GM18507 (cell line): ENCODE measurements at places on chromosomes 3 and 15.

DNA sequence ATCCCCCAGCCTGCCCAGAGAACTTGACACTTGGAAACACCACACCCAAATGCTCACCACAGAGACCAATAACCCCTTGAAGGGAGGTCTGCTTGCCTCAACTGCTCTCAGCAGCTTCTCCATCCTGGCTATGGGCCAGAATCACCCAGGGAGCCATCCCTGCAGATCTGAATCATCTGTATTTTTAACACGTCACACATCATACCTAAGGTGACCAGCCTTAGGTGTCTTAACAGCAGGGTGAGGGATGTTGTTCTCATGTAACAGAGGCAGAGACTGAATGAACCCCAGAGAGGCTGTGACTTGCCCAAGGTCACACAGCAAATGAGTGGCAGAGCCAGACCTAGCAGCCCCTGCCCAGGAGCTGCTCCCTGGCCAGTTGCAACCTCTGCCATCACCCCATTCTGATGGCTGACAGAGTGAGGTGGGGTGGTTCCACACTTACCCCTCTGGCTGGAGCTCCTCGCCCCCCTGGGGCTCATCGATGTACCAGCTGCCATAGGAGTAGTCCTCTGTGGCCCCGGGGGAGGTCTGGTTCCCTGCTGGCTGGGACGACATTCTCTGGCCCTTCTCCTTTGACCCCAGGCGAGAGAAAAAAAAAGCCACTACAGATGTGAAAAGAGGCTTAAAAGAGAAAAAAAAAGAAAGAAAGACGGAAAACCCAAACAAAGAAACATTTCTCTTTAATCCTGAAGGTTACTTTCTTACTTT lies 722 bp downstream of the STRA6 start:
- no peak for DNase-seq

DNA sequence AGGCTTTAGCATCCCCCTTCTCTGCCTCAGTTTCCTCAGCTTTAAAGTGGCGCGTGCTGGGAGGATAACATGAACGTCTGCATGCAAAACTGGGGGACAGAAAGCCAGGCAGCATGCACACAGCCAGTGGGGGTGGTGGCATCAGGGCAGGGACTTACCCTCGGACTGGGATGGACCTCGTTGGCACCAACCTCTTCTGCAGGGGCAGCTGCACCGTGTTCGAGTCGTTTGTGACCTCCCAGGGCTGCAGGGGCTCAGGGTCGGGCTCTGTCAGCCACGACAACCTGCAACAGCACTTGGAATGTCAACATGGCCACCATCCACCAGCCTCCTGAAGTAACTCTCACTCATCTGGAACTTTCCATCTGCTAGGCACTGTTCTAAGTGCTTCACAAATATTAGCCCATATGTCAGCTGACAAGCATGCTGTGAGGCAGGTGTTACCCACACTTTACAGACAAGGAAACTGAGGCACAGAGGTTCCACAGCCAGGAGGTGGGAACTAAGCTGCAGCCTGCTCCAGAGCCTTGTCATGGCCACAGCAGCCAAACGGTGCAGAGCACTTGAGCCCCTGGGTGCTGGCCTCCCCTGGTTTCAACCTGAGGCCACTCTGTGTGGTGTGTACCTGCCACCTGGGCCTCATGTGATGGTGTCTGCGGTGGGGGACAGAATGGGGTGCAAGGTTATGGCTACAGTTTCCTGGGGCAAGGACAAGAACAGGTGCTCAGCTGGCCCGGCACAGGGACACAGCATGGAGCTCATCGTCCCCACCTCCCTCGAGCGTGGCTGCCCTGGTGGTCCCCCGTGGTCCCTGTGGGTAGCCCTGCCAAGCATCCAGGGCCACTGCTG lies 6.7 kb downstream of the C3orf22 start:
- no peak for DNase-seq

DNA sequence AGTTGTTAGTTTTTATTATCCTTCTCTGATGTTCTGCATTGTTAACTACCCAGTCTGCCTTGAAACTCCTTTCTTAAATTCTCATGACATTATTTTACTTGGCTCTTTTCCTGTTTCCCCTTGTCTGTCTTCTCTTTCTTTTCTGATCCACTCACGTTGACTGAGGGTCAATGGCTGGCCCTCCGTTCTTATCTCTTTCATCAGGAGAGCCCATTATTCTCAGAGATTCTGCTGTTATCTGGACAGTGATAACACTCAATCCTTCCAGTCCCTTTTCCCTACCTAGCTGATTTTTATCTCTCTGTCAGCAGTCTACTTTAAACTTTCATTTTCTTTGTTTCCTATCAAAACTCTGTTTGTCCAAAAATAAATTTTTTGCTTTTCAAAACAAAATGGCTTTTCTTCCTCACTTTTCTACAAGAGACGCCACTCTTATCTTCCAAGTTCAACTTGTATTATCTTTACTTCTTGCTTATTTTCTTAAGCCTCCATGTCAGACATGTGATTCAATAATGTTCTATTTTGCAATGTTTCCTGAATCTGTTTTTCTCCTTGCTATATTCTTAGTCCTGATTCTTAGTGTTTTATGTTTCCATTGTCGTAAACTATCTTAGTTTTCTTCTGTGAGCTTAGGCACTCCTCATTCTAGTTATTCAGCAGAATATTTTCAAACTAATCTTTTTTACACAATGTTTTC lies 120.2 kb downstream of the NEDD4 start:
- DNase-seq, result no peak

GRCh38 chr3:157926822-157927221 lies 179.4 kb downstream of the SHOX2 start:
- no peak for DNase-seq

GRCh38 chr3:54861248-54862067 lies 66.4 kb downstream of the LRTM1 start:
- no peak for DNase-seq

- DNase-seq, result no peak
Measured at GRCh38 chr3:94167796-94168195, 104.9 kb downstream of the NSUN3 start.

DNA sequence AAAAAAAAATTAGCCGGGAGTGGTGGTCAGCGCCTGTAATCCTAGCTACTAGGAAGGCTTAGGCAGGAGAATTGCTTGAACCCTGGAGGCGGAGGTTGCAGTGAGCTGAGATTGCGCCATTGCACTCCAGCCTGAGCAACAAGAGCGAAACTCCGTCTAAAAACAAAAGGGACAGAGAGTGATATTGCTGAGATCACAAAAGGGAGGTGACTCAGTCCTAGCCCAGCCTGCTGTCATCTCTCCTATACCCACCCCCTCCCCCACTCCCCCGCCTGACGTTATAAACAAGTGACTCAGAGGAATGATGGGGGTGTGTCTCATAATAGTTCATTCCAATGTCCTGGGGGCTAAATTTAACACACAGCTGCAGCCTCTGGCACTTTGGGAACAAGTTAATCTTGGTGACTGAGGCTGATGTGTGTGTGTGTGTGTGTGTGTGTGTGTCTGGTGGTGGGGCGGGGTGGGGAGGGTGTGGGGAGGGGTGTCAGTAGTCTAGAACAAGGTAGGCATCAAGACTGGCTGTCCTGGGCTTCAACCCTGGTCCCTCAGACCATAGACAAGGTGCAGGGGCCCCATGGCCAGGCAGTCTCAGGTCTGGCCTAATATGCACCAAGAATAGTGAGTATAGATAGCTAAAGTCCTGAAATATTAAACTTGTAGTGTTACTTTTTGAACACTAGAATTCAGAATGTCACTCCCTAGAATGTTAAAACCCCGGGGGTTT lies 1.3 kb upstream of the KLHL40 start:
- no peak for DNase-seq

GRCh38 chr15:60592371-60593169 lies 113.6 kb upstream of the ICE2 start:
- DNase-seq, result no peak

GRCh38 chr15:66833803-66834202 lies 131.8 kb downstream of the SMAD6 start:
- no peak for DNase-seq

GRCh38 chr3:122003112-122003511 lies 18.9 kb downstream of the ILDR1 start:
- no peak for DNase-seq

- no peak for DNase-seq
Measured at GRCh38 chr3:107323723-107324122, 53.5 kb upstream of the CCDC54 start.
